GM23248 (cell line): ENCODE measurements at places on chromosomes 2 and 18. TPM values are rescaled to one million over a fixed set of nuclear protein-coding genes. Genes with fewer than 3 reads are reported as not detected.
A peak's percentile ranks its signal among the peaks of the same experiment; 100 is the strongest.

DSC1 gene
- polyA plus RNA-seq = not detected in 2 replicates

KCNJ3 gene
- polyA plus RNA-seq = not detected in 2 replicates

ATIC gene
- polyA plus RNA-seq = 61.1 and 68.7 TPM in 2 replicates

APCDD1 gene
- 0.30 TPM in 1 of 2 replicates, not detected in the other for polyA plus RNA-seq

- H3K4me1 ChIP-seq = peaks cover 26% of the 10 kb centered on the region
- no peak for DNase-seq
- no peaks in the 10 kb centered on the region for H3K36me3 ChIP-seq
These were observed 23.4 kb upstream of the TANK start for GRCh38 chr2:161136696-161137324.

DNA sequence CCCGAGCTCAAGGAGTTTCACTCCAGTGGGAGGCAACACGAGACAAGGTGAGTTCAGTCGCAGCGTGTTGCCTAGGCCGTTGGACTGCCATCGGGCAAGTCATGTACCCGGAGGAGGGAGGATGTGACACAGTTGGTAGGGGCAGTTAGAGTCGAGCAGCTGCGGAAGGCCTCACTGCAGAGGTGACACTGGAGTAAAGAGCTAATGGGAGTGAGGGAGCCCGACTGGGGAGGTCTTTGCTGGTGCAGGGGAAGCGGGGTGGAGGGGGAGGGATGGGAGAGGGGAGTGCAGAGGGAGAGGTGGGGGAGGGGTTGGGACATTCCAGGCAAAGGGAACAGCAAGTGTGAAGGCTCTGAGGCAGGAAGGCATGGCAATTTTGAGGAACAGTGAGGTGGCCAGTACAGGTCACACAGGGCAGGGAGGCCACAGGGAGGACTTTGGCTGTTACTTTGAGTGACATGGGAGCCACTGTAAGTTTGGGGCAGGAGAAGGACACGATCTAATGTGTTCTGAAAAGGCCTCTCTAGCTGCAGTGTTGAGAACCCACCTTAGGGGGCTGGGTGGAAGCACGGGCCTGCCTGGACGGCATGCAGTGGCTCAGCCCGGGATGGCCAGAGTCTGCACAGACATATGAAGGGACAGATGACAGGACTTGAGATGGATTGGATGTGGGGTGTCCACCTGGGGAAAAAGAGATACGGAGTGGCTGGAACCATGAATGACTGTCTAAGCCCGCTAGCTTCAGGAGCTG is 61.1 kb downstream of the KCNF1 start:
- peaks cover 17% of the 10 kb centered on the region for H3K27me3 ChIP-seq
- H3K36me3 ChIP-seq = no peaks in the 10 kb centered on the region
- no peaks in the 10 kb centered on the region for H3K4me1 ChIP-seq
- no peak for DNase-seq

DNA sequence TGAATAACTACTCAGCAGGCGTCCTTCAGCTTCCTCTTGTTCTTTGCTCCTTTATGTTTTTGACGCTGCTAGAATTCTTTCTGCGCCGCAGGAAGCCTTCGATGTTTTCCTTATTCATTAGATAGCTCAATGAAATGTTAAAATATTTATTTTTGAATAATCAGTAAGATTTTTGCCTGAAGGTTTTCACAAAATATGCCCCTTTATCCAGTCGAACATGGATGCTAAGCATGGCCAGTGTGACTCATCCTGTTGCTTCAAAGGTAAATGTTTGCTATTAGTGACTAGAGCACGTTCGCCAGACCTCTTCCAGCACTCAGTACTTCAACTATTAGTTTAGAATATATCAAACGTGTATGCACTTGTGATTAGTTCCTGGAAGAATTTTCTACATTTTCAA is 7.6 kb upstream of the MEIS1 start:
- H3K27ac ChIP-seq = no peak overlapping the region
- DNase-seq = no peak
- no peaks in the 10 kb centered on the region for H3K4me1 ChIP-seq
- peaks cover 21% of the 10 kb centered on the region for H3K27me3 ChIP-seq
- H3K36me3 ChIP-seq = no peaks in the 10 kb centered on the region

- no peak overlapping the region for H3K27ac ChIP-seq
- no peaks in the 10 kb centered on the region for H3K36me3 ChIP-seq
- H3K4me3 ChIP-seq = no peak overlapping the region
- peak; percentile 33 for DNase-seq
- H3K27me3 ChIP-seq = peaks cover 16% of the 10 kb centered on the region
- no peaks in the 10 kb centered on the region for H3K4me1 ChIP-seq
These were observed 23.7 kb upstream of the MYO5B start for GRCh38 chr18:50218432-50219197.

ANKRD36C gene
- 10.0 and 15.4 TPM in 2 replicates for polyA plus RNA-seq

GRCh38 chr18:77178559-77178958 is 46.0 kb upstream of the MBP start:
- DNase-seq = no peak
- H3K4me3 ChIP-seq = no peak overlapping the region
- H3K27ac ChIP-seq = no peak overlapping the region
- H3K36me3 ChIP-seq = no peaks in the 10 kb centered on the region
- no peaks in the 10 kb centered on the region for H3K27me3 ChIP-seq

DNA sequence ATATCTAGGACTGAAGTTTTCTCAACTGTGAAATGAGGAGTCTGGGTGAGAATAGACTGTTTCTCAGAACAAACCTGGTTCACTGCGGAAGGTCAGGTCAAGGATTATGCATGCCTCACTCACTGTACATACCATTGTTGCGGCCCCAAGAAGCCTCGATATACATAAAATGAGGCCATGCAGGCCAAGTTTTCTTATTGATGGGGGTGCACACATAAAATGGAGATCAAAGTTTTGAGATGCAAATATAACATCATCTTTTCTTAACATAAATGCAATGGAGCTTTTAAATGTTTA is 1366.1 kb upstream of the CELF4 start:
- no peak overlapping the region for H3K4me3 ChIP-seq
- no peaks in the 10 kb centered on the region for H3K36me3 ChIP-seq
- H3K27me3 ChIP-seq = no peaks in the 10 kb centered on the region
- DNase-seq = no peak
- H3K27ac ChIP-seq = no peak overlapping the region

GRCh38 chr2:194610297-194610696 is 1046.7 kb upstream of the SLC39A10 start:
- H3K27ac ChIP-seq = no peak overlapping the region
- H3K27me3 ChIP-seq = no peaks in the 10 kb centered on the region
- no peaks in the 10 kb centered on the region for H3K4me1 ChIP-seq
- no peak overlapping the region for H3K4me3 ChIP-seq
- no peak for DNase-seq

DNA sequence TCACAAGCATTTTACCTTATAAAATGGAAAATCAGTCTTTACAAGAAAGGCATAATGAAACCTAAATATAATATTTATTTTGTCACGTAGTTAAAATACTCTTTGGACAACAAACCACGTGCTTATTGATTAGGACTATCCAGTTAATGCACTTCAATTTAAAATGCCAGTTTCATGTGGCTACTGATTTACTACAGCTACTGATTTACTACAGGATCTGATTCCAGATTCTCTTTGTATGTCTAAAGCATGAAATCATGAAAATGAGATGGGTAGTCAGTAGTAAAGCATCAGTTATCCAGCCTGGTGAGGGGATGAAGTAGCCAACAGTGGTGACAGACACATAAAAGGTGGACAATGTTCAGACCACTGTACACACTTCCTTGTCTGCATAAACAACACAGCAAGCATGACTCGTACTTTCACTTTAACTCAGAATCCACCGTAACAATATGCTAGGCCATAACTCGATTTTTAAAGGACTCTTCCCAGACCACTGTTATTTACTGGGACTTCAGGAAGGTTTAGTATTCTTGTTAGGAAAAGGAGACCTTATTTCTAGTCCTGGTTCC is 24.9 kb downstream of the ACAA2 start:
- peaks cover 60% of the 10 kb centered on the region for H3K36me3 ChIP-seq
- H3K4me3 ChIP-seq = 0 out of 2 replicates have a peak overlapping the region, but pooled peaks have one; percentile 31
- peaks cover 15% of the 10 kb centered on the region for H3K4me1 ChIP-seq

- peaks cover 4% of the 10 kb centered on the region; the same call in 1 of the 2 replicates for H3K4me1 ChIP-seq
- H3K4me3 ChIP-seq = no peak overlapping the region
- no peak for DNase-seq
- H3K36me3 ChIP-seq = no peaks in the 10 kb centered on the region
- H3K27me3 ChIP-seq = no peaks in the 10 kb centered on the region
These were observed 36.5 kb upstream of the MGAT5 start for GRCh38 chr2:134217351-134217750.

- peaks cover 38% of the 10 kb centered on the region for H3K4me1 ChIP-seq
- peak overlapping the region; percentile 30 for H3K27ac ChIP-seq
- H3K36me3 ChIP-seq = peaks cover 49% of the 10 kb centered on the region
- H3K4me3 ChIP-seq = no peak overlapping the region
- H3K27me3 ChIP-seq = no peaks in the 10 kb centered on the region
These were observed 31.8 kb downstream of the CRIM1 start for GRCh38 chr2:36387258-36387916.
